ENCODE measurements at places on chromosomes 5 and 9. TPM values are rescaled to one million over a fixed set of nuclear protein-coding genes. Genes with fewer than 3 reads are reported as not detected.

The TMEM141 gene
- total RNA-seq: 115 TPM

The PITX1 gene
- 0.95 TPM for total RNA-seq

The BRD3 gene
- total RNA-seq: 17.7 TPM

DNA sequence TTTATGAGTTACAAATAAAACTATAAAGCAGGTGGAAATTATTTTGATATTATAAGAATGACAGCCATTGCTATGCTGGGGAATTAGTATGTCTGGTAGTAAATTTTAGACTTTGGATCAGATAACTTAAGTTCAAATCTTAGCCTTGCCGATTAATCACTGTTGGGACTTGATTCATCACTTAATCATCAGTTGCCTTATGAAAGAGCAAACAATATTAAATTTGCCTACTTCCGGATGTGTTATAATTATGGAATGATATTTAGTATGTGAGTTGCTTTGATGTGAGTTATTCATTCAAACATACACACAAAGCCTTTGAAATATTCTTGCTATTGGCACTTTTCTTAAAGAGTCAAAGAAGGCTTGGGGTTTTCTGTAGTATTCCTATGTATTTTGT, 717.7 kb downstream of the BRINP1 start:
- no peak overlapping the region for H3K27ac ChIP-seq
- no peak for DNase-seq
- no peaks in the 10 kb centered on the region for H3K27me3 ChIP-seq
- H3K36me3 ChIP-seq: no peaks in the 10 kb centered on the region

GRCh38 chr5:174556756-174557155, 167.6 kb upstream of the MSX2 start:
- no peaks in the 10 kb centered on the region for H3K36me3 ChIP-seq
- no peak for DNase-seq
- no peak overlapping the region for H3K4me3 ChIP-seq
- H3K27me3 ChIP-seq: no peaks in the 10 kb centered on the region
- H3K27ac ChIP-seq: no peak overlapping the region

- H3K36me3 ChIP-seq: peaks cover 4% of the 10 kb centered on the region
- H3K27ac ChIP-seq: no peak overlapping the region
- no peak overlapping the region for H3K4me3 ChIP-seq
- DNase-seq: no peak
- H3K27me3 ChIP-seq: no peaks in the 10 kb centered on the region
Observed at GRCh38 chr5:5192681-5193080, 52.6 kb downstream of the ADAMTS16 start.

- DNase-seq: no peak
- no peaks in the 10 kb centered on the region for H3K27me3 ChIP-seq
- H3K36me3 ChIP-seq: no peaks in the 10 kb centered on the region
- no peak overlapping the region for H3K27ac ChIP-seq
- peaks cover 33% of the 10 kb centered on the region for H3K4me1 ChIP-seq
- no peak overlapping the region for H3K4me3 ChIP-seq
Observed at GRCh38 chr5:54644226-54644625, 126.7 kb downstream of the SNX18 start.

DNA sequence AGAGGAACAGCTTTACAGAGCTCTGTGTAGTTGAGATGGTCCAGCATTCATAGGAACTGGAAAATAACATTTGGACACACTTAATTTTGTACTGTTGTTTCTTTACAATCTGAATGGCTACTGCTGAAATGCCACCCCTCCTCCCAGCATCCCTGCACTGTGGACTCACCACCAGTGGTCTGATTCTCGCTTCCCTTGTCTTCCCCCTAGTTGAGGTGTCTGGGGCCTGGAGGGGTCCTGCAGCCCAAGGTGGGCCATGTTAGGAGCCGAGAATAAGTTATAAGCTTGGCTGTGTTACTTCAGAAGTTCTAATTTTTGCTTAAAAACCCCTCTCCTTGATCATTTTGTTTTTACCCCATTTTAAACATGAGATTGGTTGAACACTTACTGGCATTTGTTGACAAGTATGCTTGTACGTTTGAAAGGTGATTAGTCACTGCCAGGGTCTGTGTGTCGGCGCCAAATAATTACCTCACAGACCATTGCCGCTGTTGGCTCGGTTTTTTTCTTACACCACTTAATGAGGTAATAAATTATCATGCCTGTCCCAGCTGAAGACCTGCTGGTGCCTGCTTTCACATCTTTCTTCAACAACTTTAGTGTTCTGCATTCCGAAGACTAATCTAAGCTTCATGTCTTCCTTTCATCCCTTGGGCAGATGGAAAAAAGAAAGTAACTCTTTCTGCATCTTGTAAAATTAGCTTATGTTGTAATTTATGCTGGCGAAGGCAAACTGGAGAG, 65.8 kb downstream of the MCCC2 start:
- H3K27me3 ChIP-seq: no peaks in the 10 kb centered on the region
- H3K27ac ChIP-seq: no peak overlapping the region
- H3K36me3 ChIP-seq: no peaks in the 10 kb centered on the region
- no peak for DNase-seq
- no peak overlapping the region for H3K4me3 ChIP-seq

GRCh38 chr5:166324372-166324771, 1967.1 kb upstream of the WWC1 start:
- no peak for DNase-seq
- no peaks in the 10 kb centered on the region for H3K4me1 ChIP-seq
- no peaks in the 10 kb centered on the region for H3K36me3 ChIP-seq
- H3K27me3 ChIP-seq: no peaks in the 10 kb centered on the region
- H3K4me3 ChIP-seq: no peak overlapping the region

GRCh38 chr5:16929831-16930230, 6.3 kb downstream of the MYO10 start:
- no peaks in the 10 kb centered on the region for H3K36me3 ChIP-seq
- H3K4me3 ChIP-seq: no peak overlapping the region
- H3K27me3 ChIP-seq: no peaks in the 10 kb centered on the region

- H3K4me3 ChIP-seq: no peak overlapping the region
- DNase-seq: no peak
- no peaks in the 10 kb centered on the region for H3K36me3 ChIP-seq
Observed at GRCh38 chr9:123530244-123530643, 174.2 kb downstream of the CRB2 start.

- no peak overlapping the region for H3K27ac ChIP-seq
- no peaks in the 10 kb centered on the region for H3K4me1 ChIP-seq
- no peak overlapping the region for H3K4me3 ChIP-seq
- H3K36me3 ChIP-seq: no peaks in the 10 kb centered on the region
- peak; percentile 58 for DNase-seq
- no peaks in the 10 kb centered on the region for H3K27me3 ChIP-seq
Observed at GRCh38 chr5:56522960-56523359, 289.8 kb upstream of the ANKRD55 start.

- no peaks in the 10 kb centered on the region for H3K27me3 ChIP-seq
- no peak overlapping the region for H3K27ac ChIP-seq
- no peaks in the 10 kb centered on the region for H3K36me3 ChIP-seq
- no peaks in the 10 kb centered on the region for H3K4me1 ChIP-seq
Observed at GRCh38 chr9:112868461-112868860, 22.2 kb downstream of the SLC46A2 start.

DNA sequence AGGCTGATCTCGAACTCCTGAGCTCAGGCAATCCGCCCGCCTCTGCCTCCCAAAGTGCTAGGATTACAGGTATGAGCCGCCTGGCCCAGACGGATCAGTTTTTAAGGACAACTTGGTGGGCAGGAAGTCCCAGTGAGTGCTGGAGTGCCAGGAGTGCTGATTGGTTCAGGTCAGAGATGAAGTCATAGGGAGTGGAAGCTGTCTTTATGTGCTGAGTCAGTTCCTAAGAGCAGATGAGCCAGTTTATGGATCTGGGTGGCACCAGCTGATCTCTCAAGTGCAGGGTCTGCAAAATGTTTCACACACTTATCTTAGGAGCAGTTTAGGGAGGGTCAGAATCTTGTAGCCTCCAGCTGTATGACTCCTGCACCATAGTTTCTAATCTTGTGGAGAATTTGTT, 292.1 kb upstream of the ELAVL2 start:
- no peak overlapping the region for H3K27ac ChIP-seq
- DNase-seq: no peak
- H3K27me3 ChIP-seq: no peaks in the 10 kb centered on the region
- H3K4me3 ChIP-seq: no peak overlapping the region

DNA sequence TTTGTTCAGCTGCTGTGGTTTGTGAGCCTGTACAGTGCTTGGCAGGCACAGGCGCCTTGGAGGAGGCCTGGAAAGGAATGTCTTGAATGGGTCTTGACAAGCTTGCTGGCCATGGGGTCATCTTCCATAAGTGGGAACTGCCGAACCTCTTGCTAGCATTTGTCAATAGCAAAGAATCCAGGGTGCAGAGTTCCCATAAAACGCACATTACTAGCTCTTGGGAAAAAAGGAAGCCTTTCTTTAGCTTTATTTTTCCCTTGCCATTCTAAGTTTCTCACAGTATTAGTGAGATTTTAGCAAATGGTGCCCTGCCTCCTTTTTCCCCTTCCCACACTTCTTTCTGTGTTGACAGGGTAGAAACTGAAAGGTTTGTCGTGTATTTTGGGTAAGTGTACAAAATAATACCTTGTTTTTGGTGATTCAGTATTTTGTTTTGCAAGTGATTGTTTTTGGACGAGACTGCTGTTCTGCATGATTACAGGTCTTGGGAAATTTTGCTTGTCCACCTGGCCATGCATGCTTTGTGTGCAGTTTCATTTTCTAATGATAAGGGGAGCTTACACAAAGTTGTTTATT, 82.0 kb downstream of the ADGRV1 start:
- no peaks in the 10 kb centered on the region for H3K27me3 ChIP-seq
- no peaks in the 10 kb centered on the region for H3K4me1 ChIP-seq
- DNase-seq: no peak
- H3K36me3 ChIP-seq: no peaks in the 10 kb centered on the region
- H3K4me3 ChIP-seq: no peak overlapping the region

GRCh38 chr9:74589576-74589975, 92.4 kb downstream of the RORB start:
- H3K4me1 ChIP-seq: no peaks in the 10 kb centered on the region
- no peaks in the 10 kb centered on the region for H3K27me3 ChIP-seq
- no peak overlapping the region for H3K4me3 ChIP-seq
- DNase-seq: no peak
- no peak overlapping the region for H3K27ac ChIP-seq

- no peaks in the 10 kb centered on the region for H3K27me3 ChIP-seq
- H3K4me1 ChIP-seq: peaks cover 1% of the 10 kb centered on the region
- peak overlapping the region; percentile 92 for H3K4me3 ChIP-seq
- no peaks in the 10 kb centered on the region for H3K36me3 ChIP-seq
- H3K27ac ChIP-seq: peak overlapping the region; percentile 75
Observed at GRCh38 chr5:79613549-79613948, 1.3 kb downstream of the TENT2 start.

GRCh38 chr5:57653636-57654290, 171.2 kb upstream of the ACTBL2 start:
- no peaks in the 10 kb centered on the region for H3K36me3 ChIP-seq
- no peaks in the 10 kb centered on the region for H3K4me1 ChIP-seq
- no peak for DNase-seq
- no peak overlapping the region for H3K27ac ChIP-seq

GRCh38 chr9:18706648-18707047, 232.7 kb downstream of the ADAMTSL1 start:
- H3K27ac ChIP-seq: no peak overlapping the region
- no peak for DNase-seq
- H3K27me3 ChIP-seq: no peaks in the 10 kb centered on the region
- H3K36me3 ChIP-seq: no peaks in the 10 kb centered on the region
- H3K4me3 ChIP-seq: no peak overlapping the region
